ENCODE measurements at places on chromosomes 4 and X.

- no peak for DNase-seq
These were observed 180.9 kb upstream of the AADAT start for GRCh38 chr4:170270628-170271027.

DNA sequence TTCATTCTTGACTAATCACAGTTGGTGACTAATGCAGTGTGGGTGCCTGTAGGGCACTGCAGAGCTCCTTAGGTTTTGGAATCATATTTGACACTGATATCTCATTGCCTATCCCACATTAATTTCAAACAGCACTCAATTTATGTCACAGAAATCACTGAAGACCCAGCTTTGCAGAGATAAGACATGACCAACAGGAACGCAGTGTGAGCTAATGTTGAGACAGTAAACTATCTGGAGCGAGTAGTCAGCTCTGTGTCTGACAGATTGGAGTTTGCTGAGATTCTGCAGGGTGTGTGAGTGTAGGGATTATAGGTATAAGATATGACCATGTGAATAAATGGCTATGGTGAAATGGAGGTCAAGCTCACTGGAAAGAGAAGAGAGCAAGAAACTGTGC, 1586.1 kb upstream of the AGA start:
- no peak for DNase-seq

- peak; percentile 7 for DNase-seq
These were observed 356.5 kb downstream of the CBLL2 start for GRCh38 chrX:22629105-22629725.

- peak; percentile 29 for DNase-seq
These were observed 28.8 kb upstream of the SETD7 start for GRCh38 chr4:139584784-139585183.

DNA sequence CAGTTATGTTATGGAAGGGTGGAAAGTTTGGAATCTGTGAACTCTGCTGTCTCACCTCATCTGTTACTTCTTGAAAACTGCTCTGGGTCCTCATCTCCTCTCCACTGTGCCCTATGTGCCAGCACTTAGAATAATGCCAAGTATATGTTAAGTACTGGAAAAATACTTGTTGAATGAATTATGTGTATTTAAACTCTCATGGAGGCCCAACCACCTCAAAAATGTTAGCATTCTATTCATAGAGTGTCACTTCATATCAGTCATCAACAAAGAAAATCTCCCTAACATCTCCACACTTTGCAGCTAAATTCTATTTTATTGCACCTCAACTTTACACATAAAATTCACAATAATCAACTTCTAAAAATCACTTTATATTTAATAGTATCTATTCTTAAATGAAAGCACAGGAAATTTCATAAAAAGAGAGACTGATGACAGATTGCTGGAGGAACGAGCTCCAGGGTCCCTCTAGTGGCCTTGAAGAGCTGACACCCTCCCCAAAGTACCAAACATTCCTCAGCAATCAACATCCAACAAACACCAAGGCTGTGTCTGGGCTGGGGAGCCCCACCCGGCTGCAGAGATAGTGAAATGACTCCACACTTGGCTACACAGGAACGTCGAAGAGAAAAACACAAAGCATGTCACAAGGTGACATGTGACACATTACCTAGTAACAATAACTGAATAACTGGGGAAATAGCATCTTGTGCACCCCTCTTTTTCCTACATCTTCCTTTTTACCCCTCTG, 45.8 kb downstream of the SLC39A8 start:
- peak; percentile 43 for DNase-seq

- DNase-seq, result no peak
These were observed 746.3 kb upstream of the FAM241A start for GRCh38 chr4:111398906-111399330.

- no peak for DNase-seq
These were observed 35.9 kb downstream of the GAK start for GRCh38 chr4:896216-896615.

DNA sequence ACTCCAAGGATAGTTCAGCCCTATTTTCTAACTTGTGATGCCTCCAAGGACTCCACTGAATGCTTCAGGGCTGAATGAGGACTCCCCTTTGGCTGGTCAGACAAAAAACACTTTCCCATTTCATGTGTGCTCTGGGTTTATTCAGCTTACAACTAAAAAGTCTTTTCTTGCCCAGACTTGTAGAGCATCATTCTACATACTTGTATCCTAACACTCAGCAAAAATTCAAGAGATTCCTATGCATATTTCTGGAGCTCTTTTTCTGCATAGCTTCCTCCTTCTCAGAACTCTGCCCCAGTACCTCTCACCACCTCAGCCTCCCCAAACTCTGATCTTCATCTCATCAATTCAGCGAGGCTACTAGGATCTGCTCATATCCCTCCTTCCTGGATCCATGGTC, 22.2 kb upstream of the KLF3 start:
- DNase-seq, result no peak

DNA sequence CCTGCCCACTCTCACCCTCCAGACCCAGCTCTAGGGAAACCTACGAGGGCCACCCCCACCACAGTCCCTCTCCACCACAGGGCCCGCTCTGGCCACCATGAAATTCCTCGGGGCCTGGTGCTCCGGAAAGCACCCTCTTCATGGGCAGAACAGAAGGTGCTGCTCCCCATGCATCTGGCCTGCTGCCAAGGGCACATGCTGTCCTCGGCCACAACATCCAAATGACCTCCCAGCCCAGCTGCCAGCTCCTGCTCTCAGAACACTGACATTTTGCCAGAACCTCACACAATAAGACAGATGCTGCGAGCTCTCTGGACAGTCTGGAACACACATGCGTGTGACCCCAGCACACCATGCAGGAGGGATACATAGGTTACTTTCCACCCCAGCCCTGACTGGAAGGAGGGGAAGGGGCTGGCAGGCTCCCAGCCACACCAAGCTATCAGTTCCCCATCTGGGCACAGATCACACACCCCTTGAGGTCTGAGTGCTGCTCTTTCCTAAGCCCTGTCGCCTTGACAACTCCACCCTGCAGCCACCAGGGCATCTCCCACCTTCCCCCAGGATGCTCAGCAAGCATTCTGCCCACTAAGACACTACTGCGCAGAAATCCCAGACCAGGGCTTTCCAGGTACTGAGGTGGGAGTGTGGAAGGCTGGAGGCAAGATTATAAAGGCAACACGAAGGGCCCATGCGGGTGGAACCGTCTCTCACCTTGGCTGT, 5.8 kb downstream of the CCNQ start:
- DNase-seq, result no peak

GRCh38 chr4:73451404-73451803, 15.4 kb downstream of the AFP start:
- DNase-seq, result no peak

DNA sequence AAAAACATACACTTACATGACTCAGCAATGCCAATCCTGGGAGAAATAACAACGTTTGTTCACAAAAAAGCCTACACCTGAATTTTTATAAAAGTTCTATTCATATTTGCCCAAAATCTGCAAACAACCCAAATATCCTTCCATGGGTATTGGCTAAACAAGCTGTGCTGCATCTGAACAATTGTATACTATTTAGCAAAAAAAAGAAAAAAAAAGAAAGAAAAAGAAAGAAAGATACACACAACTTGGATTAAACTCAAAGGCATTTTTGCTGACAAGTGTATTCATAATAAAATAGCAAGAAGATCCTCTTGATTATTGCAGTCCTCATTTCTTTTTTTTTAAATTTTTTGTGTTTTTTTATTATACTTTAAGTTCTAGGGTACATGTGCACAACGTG, 24.5 kb upstream of the MAGEA3 start:
- DNase-seq, result no peak

GRCh38 chrX:118286066-118286762, 59.7 kb upstream of the WDR44 start:
- DNase-seq, result peak; percentile 38

- DNase-seq, result no peak
These were observed 69.4 kb downstream of the NSG1 start for GRCh38 chr4:4456351-4456750.

DNA sequence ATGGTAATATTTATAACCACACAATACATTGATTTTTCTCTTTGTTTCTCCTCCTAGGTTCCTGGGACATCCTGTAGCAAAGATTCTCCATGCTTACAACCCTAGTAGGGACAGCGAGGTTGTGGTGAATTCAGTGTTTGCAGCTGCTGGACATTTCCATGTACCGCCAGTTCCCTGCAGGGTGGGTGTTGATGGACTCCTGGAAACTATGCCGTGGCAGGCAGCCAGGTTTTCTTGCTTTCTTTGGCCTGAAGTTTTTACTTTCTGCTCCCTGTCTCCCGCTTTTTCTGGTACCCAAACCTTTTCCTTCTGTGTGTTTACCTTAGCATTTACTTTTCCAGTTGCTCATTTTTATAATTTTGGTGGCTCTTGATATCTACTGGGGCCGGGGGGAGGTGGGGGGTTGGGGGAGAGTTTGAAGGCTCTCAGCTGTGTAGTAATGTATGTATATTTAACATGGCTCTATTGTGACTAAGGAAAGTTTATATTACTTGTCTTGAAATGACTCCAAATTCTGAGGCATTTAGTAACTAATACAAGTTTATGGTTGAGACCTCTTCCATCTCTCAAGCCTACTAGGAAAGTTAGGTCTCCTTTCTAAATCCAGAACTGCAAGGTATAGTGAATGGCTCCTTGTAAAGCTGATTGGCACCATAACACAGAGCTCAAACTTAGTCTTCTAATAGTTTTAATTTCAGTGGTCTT, 89.7 kb downstream of the TMEM131L start:
- peak; percentile 9 for DNase-seq

- DNase-seq, result no peak
These were observed 74.9 kb downstream of the PRRG1 start for GRCh38 chrX:37424000-37424429.

Data from kidney glomerular epithelial cell (primary cell).